ENCODE measurements at places on chromosomes 1 and 21.

- DNase-seq = no peak
Observed at GRCh38 chr1:18479454-18479853, 1.3 kb upstream of the KLHDC7A start.

DNA sequence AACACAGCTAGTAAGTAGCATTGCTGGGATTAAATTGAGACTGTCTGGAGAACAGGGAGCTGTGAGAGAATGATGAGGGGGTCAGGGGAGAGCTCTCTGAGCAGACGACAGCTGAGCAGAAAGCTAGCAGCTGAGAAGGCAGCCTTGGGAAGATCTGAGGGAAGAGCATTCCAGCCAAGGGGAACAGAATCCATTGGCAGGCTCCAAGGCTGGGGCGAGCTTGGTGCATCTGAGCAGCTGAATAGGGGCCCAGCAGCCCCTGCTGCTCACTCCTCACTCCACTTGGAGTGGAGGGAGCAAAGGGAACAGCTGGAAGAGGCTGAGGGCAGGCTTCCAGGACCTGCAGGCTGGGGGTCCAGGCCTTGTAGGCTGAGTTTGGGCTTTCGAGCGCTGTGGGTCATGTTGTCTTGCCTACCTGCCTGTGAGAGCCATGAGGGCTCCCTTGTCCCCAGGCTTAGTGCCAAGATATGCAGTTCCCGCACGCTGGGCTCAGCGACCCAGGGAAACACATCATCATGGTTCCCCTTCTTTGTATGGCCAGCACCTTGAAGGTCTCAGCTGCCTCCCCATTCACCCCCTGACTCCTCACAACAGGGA, 10.5 kb downstream of the ACOT11 start:
- DNase-seq = no peak

DNA sequence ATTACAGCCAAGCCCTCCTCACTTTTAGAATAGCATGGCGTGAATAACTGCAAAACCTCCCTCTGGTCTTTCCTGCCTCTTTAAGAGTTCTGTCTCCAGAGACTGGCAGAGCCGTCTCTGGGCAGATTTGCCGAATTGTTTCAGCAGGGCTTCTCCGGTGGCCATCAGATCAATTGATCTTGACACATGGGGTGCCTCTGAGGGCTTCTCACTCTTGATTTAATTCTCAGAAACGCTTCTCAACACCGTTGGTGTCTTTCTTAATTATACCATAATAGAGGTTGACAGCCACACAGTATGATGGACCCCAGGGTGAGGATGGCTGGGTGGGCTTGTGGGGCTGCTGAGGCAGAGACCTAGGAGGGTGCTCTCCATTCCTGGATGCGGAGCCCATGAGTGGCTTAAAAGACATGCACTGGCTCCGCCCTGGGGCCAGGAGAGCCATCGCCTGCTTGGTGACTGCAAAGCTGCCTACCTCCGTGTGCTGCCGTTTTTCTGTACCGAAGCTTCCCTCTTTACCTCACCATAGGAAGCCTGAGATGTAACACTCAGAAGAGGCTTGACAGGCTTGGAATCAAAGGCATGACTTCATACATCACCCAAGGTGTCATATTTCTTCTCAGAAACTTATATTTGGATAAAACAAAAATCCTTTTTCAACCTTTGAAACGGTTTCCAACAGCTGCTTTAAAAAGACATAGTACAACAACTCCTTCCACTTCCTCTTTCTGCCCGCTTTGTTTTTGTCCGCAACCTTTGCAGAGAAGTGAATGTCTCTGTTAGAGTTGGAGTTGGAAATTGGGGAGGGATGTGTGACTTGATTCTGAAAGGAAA, 82.9 kb downstream of the GALNT2 start:
- DNase-seq = no peak

DNA sequence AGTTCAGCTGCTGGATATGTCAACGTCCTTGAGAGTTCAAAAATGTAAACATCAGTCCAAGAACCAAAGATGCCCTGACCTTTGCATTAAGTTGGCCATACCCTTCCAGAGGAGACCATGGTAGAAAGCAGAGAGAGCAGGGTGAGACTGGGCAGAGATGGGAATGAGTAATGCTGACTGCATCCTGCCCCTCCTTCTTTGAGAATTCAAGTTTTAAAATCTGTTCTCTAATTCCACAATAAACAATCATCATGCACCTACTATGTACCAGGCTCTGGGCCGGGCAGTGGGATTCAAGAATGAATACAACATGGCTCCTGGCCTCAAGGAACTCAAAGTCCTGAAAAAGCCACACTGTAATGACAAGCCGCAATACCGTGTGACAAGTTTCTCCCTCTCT, 3.9 kb upstream of the HAO2 start:
- DNase-seq = no peak

DNA sequence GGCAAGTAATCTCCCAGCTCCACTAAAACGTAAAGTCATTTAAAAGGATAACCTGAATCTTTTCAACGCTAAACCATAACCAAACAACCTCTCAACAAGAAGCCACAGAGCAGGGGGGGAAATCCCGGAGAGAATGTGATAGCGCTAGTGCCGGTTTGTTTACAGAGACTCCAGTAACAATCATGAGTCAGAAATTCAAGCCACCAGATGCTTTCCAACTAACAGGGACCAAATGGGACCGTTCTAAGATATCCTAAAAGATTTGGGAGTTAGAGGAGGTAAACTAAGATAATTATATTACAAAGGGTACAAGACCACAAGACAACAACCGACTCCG, 825 bp downstream of the DCAF8 start:
- DNase-seq = peak; percentile 33

DNA sequence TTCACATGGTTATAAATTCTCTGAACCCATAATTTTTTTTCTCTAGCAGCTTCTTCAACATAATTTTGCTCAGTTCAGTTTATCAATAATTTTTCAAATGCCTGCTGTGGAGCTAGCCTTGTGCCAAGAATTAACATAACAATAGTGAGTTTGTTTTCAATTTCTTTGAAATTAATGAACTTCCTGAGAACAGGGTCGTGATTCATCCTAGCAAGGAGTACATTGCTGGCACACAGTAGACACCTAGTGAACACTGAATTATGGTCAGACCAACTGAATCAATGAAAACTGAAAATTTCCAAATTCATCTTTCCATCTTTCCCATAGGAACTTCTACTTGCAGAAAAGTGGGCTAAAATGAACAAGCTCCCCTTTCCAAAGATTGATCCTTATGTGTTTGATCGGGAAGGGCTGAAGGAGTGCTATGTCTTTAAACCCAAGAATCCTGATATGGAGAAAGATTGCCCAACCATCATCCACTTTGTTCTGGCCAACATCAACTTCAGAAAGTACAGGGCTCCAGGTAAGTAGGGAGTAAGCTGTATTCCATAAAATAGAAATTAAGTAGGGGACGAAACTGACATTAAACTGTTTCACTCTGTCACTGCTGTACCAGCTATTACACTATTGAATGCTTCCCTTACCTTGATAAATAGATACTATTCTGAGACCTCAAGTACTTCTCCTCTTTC, 148.7 kb downstream of the PLA2G4A start:
- DNase-seq = no peak

DNA sequence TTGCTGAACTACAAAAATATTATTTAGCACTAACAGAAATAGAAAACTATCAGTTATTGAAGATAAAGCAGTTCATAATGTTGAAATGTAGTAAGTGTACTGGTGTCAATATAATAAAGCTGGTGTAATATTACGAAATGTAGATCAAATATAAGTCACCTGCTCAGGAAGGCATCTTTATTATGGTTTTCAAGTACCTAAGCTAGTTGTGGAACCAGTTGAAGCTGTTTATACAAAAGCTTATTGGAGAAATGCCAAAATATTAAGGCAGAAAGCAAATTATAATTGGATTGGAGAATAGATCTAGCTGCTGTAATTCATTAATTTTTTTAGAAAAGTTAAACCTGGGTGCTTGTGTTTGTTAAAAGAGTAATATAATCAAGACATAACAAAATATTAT, 6.2 kb upstream of the MARK1 start:
- peak; percentile 67 for DNase-seq

DNA sequence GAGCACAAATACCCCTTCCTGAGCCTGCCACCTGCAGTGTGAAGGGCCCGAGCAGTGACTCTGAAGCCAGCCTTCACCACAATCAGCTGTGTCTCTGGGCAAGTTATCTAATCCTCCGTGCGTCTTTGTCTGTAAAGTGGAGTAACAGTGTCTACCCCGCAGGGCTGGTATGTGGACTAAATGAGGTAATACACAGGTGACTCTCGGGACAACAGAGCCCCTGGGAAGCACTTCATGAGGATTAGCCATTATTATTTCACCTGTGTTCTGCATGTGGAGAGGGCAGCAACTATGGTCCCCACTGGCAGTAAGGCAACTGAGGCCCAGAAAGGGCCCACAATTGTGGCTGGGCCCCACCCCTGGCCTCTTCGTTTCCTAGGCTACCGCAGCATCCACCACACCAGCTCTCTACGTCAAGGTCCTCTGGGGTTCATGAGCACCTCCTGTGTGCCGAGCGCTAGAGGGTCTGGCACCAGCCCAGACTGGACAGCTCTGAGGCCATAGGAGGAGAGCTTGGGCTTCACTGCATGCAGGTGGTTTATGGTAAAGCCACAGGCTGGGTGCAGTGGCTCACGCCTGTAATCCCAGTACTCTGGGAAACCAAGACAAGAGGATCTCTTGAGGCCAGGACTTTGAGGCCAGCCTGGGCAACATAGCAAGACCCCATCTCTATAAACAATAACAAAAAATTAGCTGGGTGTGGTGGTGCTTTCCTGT, 41.3 kb upstream of the LRP8 start:
- DNase-seq = no peak

DNA sequence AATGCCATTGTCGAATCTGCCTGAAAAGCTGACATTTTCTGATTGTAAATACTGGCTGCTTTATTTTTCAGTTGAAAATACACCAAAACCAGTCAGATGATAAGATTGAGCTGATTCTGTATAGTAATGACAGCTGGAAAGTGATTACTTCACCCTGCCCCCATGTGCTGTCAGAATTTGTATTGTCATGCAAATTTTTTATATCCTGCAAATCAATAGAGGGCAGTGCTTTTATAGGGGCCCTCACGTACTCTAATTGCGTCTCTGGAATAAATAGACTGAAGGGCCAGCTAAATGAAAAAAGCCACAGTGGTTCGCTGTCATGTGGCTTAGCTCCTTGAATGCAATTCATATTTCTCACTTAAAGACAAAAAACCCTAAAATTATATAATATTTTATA, 208.6 kb downstream of the LHX8 start:
- peak; percentile 60 for DNase-seq

DNA sequence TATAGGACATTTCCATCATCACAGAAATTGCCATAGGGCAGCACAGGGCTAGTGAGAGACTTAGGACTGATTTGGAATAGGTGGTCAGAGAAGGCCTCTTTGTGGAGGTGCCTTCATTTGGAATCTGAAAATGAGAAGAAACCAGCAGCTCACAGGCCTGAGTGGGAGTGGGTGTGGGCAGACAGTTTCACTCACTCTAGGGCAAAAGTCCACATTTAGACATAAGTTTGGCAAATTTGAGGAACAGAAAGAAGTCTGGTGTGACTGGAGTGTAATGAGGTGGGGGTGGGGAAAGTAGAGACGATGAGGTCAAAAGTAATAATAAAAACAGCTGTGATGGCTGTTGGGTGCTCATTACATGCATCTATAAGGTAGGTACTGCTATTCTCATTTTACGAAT, 22.4 kb upstream of the BCAR3 start:
- DNase-seq = no peak

- no peak for DNase-seq
Observed at GRCh38 chr1:152747831-152748230, 10.0 kb upstream of the KPRP start.

DNA sequence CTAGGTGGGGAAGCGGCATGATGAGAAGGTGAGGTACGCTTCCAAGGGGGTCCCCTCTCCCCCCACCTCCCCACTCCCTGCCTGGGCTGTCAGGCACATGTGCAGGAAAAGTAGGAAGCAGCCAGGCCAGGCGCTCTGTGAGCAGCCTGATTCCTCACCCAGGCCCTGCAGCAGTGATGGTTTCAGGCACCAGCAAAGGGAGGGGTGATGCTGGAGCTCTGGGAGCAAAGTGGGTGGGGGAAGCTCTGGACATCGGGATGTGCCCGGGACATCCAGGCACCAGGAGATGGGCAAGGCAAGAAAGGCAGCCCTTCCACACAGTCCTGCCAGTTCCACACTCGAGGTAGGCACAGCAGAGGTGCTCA, 106.1 kb downstream of the CRYAA start:
- DNase-seq = no peak

DNA sequence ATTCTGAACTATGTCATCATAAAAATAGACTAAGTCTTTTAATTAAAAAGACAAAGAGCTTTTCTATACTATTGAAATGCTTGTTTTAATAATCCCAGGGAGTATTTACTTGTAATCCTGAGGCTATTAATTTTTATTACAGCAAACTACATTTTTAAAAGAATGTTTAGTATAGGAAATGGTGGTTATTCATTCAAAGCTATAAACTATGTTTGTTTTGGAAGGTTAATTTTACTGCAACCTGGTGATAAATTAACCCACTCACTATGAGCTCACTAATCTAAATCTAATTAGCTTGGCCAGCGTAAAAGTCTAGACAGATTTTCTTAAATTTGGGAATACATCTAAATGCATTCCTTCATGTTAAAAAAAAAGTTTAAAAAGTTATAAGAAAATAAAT, 13.8 kb upstream of the EYA3 start:
- no peak for DNase-seq

GRCh38 chr1:7177438-7178146, 392.3 kb downstream of the CAMTA1 start:
- DNase-seq = no peak

DNA sequence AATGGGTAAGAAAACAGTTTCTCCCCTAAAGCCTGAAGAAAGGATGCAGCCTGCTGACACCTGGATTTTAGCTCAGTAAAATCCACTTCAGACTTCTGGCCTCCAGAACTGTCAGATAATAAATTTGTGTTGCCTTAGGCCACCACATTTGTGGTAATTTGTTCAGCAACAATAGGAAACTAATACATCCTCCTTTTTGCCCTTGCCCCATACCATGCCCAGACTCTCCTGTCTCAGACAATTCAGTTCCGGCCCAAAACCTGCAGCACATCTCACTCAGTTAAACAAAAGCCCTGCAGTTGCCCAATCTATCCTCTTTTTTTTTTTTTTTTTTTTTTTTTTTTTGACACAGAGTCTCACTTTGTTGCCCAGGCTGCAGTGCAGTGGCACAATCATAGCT, 25.8 kb downstream of the SMIM12 start:
- DNase-seq = no peak

GRCh38 chr1:27594564-27595510, 9.1 kb downstream of the AHDC1 start:
- DNase-seq = no peak

DNA sequence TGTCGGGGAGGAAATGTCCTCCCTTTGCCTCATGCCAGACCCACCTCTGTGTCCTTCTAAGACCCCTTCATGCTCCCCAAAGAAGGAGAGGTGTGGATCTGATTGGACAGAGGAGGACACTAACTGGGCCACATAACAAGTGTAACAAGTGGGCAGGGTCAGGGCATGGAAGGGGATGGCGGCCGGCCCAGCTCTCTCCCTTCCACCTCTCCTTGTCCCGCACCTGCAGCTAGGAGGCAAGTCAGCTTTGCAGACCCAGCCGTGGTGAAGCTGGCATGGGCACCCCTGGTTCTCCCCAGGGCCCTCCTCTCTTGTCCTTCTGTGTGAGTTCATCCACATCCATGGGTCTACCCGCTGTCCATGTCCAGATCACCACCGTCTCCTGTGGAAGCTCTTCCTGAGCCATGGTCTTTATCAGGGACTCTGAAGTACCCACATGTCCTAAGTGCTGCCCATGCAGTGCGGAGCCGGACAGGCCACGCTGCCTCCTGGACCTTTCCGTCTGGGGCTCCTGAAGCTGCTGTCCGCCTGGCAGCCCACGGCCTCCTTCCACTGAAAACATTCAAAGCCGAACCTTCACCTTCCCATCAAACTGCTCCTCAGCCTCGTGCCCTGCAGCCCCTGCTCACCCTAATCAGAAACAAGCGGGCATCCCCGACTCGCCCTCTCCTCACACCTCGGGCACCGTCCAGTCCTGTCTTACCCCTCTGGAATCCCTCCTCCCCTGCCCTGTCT, 460.5 kb downstream of the PTPRU start:
- no peak for DNase-seq
